Cerebellum (tissue), 4 donors: ENCODE measurements at places on chromosomes 2 and 18.
A peak's percentile ranks its signal among the peaks of the same experiment; 100 is the strongest.

DNA sequence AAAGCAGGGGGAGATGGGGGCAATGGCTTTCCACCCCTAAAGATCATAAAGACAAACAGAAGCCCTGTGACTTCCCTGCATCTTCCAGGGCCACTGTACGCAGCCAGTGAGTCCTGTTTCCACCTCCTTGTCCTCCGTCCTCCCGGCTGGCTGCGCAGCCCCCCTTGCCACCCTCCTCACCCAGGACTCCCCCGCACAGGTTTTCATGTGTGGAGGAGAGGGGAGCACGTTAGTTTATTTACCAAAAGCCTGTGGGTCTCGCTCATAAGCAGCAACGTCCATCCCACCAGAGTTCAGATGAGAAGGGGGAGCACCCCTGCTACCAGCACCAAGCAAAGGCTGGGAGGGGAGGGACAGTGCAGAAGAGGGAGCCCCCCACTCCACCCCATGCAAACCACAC is 11.7 kb downstream of the CYP26B1 start:
- no peak for DNase-seq

GRCh38 chr2:271917-272316 is 7.2 kb downstream of the ACP1 start:
- DNase-seq: no peak

DNA sequence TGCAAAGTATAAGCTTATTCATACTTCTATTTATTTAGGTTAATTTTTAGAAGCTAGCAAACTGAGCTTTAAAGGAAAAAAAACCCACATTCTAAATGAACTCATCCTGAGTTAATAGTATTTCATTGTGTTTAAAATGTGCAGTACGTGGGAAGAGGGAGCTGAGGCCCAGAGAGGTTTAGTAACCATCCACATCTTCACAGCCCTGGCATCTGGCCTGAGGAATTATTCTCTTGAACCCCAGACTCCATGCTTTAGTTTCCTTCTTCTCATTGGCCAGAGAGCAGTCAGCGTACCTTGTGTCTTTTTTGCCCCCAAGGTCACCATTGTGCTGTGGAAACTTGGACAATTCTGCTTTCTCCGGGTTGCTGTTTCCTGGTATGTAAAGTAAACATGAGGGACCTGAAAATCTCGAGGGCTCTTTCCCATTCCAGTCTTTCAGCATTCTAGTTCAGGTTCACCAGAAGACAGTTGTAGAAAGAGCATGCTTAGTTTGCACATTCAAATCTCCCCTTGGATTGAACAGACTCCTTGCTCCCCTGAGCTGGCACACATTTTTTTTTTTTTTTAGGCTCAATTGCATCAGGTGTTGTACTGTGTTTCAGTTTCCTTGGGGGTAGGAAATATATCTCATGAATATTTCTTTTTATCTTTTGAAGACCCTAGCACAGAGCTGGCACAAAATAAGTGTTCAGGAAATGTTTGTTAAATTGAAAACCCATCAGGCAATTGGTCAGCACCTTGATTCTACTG is 81.4 kb downstream of the MYCN start:
- DNase-seq: no peak

GRCh38 chr2:128374001-128374710 is 55.5 kb upstream of the HS6ST1 start:
- no peak for DNase-seq

- DNase-seq: peak; percentile 57
Measured at GRCh38 chr2:46666044-46666679, 186.8 kb downstream of the TMEM247 start.

GRCh38 chr2:172423160-172423559 is 4.2 kb upstream of the ITGA6 start:
- no peak for DNase-seq

DNA sequence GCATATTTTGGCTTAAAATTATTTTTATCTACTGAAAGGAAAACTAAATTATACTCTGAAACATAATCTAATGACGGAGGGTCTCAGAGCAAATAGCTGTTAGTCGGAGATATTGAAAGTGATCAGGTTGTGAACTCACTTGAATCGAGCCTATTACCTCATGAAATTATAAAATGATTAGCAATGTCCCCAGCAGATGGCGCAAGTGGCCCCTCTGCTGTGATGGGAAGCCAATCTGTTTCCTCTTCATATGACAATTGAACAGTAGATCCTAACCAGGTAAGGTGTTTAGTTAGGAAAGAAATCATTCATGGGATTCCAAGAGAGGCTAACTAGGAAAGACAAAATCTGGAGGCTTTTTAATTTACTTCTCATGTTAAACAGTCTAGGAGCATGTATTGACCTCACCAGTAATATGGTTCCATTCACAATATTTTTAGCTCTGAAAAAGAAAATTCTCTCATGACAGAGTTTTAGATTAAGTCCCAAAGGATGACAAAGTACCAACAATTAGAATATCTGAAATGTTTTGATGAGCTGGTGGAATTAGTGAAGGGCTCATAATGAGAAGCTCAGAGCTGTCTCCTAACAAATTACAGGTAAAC is 29.9 kb upstream of the MPPE1 start:
- DNase-seq: peak; percentile 78

- DNase-seq: no peak
Measured at GRCh38 chr2:172613615-172614231, 57.8 kb downstream of the PDK1 start.

DNA sequence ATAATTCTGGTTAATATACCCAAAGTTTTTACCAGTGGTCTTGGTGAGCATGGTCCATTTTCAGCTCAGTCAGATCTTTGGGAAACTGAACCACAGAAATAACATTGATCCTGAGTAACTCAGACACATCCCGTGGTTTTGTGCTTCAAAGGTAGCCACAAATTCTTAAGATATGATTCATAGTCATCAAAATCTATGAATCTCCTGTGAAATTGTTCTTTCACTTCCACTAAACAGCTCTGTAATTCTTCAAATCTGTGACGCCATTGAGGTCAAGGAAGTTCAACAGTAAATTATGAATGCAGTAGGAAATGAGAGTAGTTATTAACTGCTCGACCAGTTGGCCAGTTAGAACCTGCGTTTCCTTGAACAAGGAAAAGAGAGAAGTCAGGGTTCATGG is 147.3 kb downstream of the IRS1 start:
- DNase-seq: no peak

GRCh38 chr18:36527740-36528455 is 230.4 kb downstream of the FHOD3 start:
- no peak for DNase-seq

DNA sequence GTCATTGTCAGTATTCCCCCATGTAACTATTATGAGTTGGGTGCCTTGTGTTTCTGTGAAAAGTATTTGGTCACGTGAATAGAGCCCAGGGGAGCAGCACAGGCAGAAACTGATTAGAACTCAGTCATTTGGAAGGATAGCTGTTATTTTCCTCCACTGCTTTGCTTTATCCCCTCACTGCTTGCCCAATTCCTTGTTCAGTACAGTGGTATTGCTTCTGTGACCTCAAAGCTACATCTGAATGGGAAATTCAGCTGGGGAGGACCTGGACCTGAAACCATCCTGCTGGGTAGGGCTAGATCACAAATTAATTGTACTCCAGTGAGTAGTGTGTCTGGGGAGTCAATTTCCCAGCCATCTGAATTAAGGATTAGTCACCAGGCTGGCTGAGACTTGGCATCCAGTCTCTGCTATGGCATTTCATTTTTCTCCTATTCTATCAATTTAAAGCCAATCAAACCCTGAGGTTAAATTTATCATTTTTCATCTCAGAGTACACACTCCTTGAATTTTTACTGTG is 1231.6 kb upstream of the GYPC start:
- no peak for DNase-seq

GRCh38 chr2:190088917-190089316 is 26.4 kb upstream of the MSTN start:
- DNase-seq: peak; percentile 6
